ENCODE measurements at places on chromosomes 11 and 22.

GRCh38 chr11:114059278-114059983 is at the start of gene ZBTB16:
ZBTB16 (plus strand) TSS chr11:114059711; CDS start chr11:114063301, 3,590 bp downstream.
- DNase-seq: no peak

DNA sequence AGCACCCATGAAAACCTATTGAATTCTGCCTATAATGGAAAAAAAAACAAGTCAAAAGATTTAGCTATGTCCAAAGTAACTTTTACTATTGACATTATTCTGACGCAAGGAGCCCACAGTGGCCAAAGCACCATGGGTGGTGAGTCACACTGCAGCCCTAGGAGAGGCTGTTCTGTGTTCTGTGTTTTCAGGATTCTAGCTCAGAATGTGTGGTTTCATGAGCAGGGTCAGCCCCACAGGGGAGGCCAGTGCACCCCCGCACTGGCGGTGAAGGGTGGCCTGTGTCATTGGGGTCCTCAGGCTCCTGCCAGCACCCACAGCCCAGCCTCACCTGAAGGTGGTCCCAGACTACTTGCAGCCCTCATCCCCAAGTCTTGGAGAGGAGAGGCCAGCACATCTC is 112.2 kb downstream of the BRD1 start:
- DNase-seq: no peak

- no peak for DNase-seq
Observed at GRCh38 chr11:123527947-123528346, 97.9 kb downstream of the GRAMD1B start.

GRCh38 chr11:70091638-70092037 is 13.5 kb downstream of the ANO1 start:
- DNase-seq: no peak

DNA sequence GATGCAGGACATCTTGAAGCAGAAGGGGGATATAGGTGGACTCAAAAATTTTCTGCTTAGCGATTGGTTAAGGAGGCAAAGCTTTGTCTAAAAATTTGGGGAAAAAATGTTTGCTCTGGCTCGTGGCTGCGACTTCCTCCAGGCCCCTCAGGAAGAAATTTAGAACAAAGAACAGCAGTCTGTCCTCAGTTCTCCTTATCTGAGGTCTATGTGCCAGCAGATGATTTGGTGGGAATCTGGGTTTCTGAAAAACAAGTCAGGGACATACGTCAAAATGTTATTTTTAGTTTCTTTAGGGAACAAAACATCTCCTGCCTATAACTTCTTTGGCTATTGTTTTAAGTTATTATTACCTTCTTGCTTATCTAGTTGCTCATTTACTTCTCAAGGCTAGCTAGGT is 8.1 kb downstream of the OR6M1 start:
- DNase-seq: no peak

- no peak for DNase-seq
Observed at GRCh38 chr11:11533057-11533456, 88.7 kb downstream of the GALNT18 start.

DNA sequence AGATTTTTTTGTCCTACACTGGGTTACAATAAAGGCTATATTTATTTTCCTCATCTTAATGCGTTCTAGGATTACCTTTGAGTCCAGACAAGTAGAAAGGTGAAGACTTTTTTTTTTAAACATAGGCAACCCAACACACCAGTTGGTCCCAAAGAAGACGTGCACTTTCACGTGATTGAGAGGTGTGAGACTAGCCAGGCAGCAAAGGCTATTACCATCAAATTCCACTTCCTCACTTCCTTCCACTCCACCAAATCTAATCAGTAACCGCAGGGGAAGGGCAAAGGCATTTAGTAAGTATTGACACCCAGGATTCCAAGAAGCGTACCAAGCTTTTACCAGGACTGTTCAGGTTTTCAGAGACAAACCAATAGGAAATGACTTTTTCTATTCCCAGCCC is 109.3 kb downstream of the APIP start:
- DNase-seq: no peak

GRCh38 chr22:46980392-46980791 is 217.9 kb downstream of the TBC1D22A start:
- DNase-seq: no peak

DNA sequence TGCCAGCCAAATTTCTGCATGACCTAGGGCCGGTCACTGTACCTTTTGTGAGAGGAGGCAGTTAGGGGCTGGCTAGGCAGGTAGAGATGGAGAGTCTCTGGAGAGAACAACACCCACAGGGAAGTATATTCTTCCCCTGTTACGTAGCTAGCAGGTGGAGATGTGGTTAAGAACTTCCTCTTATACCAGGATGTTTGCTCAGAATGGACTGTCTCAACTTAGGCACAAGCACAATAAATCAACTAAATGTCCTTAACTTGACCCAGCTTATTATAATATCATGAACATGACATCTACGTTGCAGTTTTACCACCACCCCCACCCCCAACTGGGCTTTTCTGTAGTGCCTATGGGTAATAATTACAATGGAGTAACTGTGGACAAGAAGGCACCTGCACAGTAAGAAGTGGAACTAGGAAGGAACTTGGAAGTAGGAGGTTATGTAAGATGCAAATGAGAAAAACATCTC is 60.7 kb upstream of the MPEG1 start:
- no peak for DNase-seq
